ENCODE measurements at places on chromosomes 5 and 9. TPM values are rescaled to one million over a fixed set of nuclear protein-coding genes. Genes with fewer than 3 reads are reported as not detected.

- H3K27me3 ChIP-seq, result no peaks in the 10 kb centered on the region
- no peaks in the 10 kb centered on the region for H3K36me3 ChIP-seq
- no peak overlapping the region for H3K4me3 ChIP-seq
- no peak for DNase-seq
- H3K27ac ChIP-seq, result no peak overlapping the region
Measured at GRCh38 chr9:127667127-127667844, 39.5 kb upstream of the CFAP157 start.

GRCh38 chr5:88736494-88736893 lies 146.5 kb downstream of the MEF2C start:
- DNase-seq, result no peak
- H3K4me1 ChIP-seq, result peaks cover 3% of the 10 kb centered on the region
- H3K36me3 ChIP-seq, result no peaks in the 10 kb centered on the region
- H3K27ac ChIP-seq, result no peak overlapping the region
- H3K27me3 ChIP-seq, result peaks cover 20% of the 10 kb centered on the region
- no peak overlapping the region for H3K4me3 ChIP-seq

- H3K4me3 ChIP-seq, result no peak overlapping the region
- no peak for DNase-seq
- H3K36me3 ChIP-seq, result no peaks in the 10 kb centered on the region
Measured at GRCh38 chr5:126538579-126538978, 56.4 kb downstream of the ALDH7A1 start.

DNA sequence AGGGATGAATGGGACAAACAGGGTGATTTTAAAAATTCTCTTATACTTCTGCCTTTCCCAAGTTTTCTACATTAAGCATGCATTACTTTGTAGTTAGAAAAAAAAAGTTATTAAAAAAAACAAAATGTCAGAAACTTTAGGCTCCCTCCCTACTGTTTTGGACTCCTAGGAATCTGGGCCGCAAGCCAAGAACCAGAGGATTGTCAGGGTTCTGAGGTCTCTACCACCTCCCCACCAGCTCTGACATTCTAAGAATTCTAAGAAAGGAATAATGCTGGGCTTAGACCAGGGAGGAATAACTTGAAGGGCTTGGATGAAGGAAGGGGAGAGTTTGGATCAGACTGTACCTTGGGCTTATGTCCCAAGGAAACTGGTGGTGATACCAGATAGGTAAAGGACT lies 1.1 kb upstream of the ARHGEF39 start:
- H3K4me1 ChIP-seq, result peaks cover 35% of the 10 kb centered on the region
- H3K27ac ChIP-seq, result no peak overlapping the region
- peak overlapping the region; percentile 75 for H3K4me3 ChIP-seq
- H3K27me3 ChIP-seq, result no peaks in the 10 kb centered on the region

DNA sequence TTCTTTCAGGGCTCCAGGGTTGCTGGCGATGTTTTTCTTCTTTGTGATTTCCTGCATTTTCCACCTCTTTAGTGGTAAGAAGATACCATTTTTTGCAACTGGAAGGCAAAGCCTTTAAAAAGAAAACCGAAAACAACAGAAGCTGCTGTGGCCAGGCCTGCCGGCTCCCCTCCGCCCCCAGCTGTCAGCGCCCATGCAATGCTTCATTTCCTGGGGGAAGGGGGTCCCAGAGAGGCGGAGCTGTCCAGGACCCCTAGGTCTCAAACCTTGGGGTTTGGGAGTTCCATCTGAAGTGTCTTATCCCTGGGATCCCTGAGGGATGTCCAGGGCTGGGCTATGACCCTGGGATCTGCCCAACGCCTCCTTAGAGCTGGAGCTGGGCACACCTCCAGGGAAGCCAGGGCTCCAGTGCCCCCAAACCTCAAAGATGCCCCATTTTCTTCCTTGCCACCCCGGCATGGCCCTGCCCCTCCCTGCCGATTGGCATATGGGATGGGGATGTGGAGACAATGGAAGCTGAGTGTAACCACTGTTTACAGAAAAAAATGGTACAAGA lies 257.2 kb upstream of the MVB12B start:
- no peak overlapping the region for H3K4me3 ChIP-seq
- no peak overlapping the region for H3K27ac ChIP-seq
- peaks cover 12% of the 10 kb centered on the region for H3K27me3 ChIP-seq
- H3K36me3 ChIP-seq, result no peaks in the 10 kb centered on the region
- DNase-seq, result no peak
- no peaks in the 10 kb centered on the region for H3K4me1 ChIP-seq

DNA sequence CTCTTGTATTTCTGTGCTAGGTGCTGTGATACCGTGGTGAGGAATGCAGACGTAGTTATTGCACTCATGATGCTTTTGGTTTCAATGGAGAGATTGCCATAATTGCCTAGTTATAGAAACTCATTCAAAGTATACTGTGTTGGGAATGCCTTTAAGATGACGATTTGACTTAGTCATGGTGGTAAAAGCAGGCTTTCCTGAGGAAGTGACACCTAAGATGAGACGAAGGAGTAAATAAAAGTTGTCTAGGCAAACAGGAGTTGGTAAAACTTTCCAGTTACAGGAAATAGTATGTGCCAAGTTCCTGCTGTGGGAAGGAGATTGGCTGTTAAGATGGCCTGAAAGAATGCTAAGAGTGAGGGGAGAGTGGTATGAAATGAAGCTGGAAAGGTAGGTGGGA lies 48.1 kb downstream of the FOCAD start:
- no peak overlapping the region for H3K27ac ChIP-seq
- H3K4me3 ChIP-seq, result no peak overlapping the region
- peaks cover 7% of the 10 kb centered on the region for H3K4me1 ChIP-seq

GRCh38 chr9:87973730-87974292 lies 522 bp downstream of the CDK20 start:
- H3K27ac ChIP-seq, result peak overlapping the region; percentile 58
- no peaks in the 10 kb centered on the region for H3K27me3 ChIP-seq

GRCh38 chr5:172561151-172561550 lies 79.9 kb upstream of the NEURL1B start:
- H3K4me1 ChIP-seq, result no peaks in the 10 kb centered on the region
- H3K36me3 ChIP-seq, result no peaks in the 10 kb centered on the region

GRCh38 chr5:173056783-173057061 lies 570 bp downstream of the CREBRF start:
- peaks cover 47% of the 10 kb centered on the region for H3K4me1 ChIP-seq
- peak; percentile 90 for DNase-seq
- H3K36me3 ChIP-seq, result no peaks in the 10 kb centered on the region

DNA sequence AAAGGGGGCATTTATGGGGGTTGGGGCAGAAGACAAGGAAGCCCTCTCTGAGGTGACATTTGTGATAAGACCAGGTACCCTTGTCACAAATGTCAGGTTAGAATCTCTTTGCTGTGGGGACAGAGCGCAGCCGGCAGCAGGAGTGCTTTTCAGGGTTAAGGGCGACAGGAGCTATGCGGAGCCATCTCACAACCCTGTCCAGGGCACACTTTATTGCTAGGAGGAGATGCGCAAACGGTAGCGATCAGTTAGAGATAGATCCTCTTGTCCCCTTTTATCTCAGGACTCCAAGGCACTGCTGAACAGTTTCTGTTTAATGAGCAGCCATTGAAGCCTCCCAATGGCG lies 438 bp upstream of the LAMC3 start:
- H3K4me3 ChIP-seq, result peak overlapping the region; percentile 53
- H3K27me3 ChIP-seq, result peaks cover 15% of the 10 kb centered on the region
- no peak overlapping the region for H3K27ac ChIP-seq
- no peak for DNase-seq

DNA sequence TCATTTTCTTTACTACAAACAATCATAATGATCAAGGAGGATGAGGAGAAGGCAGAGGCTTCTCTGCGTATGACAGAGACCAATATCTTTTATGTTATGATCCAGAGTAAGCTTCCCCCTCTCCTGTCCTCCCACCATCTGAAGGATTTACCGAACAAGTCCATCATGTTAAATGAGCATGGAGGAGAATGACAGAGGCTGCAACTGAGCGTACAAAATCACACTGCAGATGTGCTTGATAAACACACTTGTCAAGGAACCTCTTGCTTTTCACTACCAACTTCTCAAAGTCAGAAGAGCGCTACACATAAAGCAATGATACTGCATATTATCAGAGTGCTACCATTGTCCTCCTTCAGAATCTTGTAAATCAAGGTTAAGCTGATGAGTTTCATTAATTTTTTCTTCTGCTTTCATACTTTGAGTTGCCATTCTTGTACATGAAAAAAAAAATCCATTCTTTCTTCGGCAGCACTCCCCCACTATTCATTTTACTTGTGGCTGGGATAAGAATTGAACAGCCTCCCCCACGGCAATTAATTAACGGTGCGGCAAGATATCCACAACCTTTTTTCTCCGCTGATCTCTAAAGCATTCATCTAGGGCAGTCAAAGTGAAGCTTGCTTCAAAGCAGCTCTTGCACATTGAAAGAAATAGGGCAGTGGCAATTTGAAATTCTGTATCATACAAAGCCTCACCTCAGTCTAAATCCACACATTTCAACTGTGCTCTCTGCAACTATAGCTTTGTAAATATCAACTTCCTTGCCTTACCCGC lies 673.9 kb upstream of the DMAC1 start:
- no peaks in the 10 kb centered on the region for H3K4me1 ChIP-seq
- no peaks in the 10 kb centered on the region for H3K27me3 ChIP-seq
- no peak overlapping the region for H3K4me3 ChIP-seq
- no peaks in the 10 kb centered on the region for H3K36me3 ChIP-seq

- H3K27ac ChIP-seq, result peak overlapping the region; percentile 97
- peaks cover 64% of the 10 kb centered on the region for H3K4me1 ChIP-seq
- no peak overlapping the region for H3K4me3 ChIP-seq
- peaks cover 36% of the 10 kb centered on the region for H3K36me3 ChIP-seq
- no peaks in the 10 kb centered on the region for H3K27me3 ChIP-seq
- no peak for DNase-seq
Measured at GRCh38 chr5:6736106-6736505, 22.9 kb downstream of the TENT4A start.

DNA sequence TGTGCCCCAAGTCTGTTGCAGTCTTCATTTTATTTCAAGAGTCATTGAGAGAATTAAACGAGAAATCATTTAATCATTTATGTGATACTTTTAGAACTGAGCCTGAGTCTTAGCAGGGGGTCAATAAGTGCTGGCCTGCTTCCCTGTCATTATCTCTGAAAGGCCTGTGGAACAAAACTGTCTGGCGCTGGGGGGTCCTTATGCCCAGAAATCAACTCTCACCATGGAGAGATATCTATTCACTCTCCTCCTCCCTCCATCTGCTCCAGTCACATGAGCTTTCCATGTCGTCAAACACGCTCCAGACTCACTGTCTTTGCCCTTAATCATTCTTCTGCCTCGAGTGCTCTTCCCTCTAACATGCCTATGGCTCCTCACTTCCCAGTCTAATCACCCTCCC lies 136.8 kb downstream of the ESM1 start:
- DNase-seq, result no peak
- no peaks in the 10 kb centered on the region for H3K4me1 ChIP-seq
- no peak overlapping the region for H3K27ac ChIP-seq
- no peaks in the 10 kb centered on the region for H3K36me3 ChIP-seq
- H3K4me3 ChIP-seq, result no peak overlapping the region
- H3K27me3 ChIP-seq, result peaks cover 10% of the 10 kb centered on the region

DNA sequence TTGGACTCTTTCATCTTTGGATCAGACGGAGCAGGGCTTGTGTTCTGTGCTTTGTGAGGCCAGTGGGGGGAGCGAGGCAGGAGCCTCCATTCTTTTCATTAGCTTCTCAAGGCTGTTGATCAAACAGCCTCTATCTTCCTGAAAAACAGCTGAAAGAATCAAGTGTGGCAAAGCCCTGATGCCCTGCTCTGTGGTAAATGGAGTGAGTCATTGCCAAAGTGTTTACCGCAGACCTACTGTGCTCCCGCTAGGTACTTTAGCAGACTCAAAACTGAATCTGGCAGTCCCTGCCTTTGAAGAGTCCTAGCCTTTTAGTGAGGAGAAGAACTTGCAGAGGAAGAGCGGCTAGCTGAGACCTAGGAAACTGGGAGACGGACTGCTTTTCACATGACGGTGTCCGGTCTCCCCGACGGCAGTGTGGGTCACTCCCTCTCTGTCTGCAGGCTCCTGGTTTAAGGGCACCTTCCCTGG lies 3.3 kb downstream of the ANKRD33B start:
- H3K27ac ChIP-seq, result no peak overlapping the region
- H3K4me1 ChIP-seq, result peaks cover 19% of the 10 kb centered on the region
- peaks cover 9% of the 10 kb centered on the region for H3K27me3 ChIP-seq
- peak overlapping the region; percentile 30 for H3K4me3 ChIP-seq
- DNase-seq, result no peak
- peaks cover 3% of the 10 kb centered on the region for H3K36me3 ChIP-seq

DNA sequence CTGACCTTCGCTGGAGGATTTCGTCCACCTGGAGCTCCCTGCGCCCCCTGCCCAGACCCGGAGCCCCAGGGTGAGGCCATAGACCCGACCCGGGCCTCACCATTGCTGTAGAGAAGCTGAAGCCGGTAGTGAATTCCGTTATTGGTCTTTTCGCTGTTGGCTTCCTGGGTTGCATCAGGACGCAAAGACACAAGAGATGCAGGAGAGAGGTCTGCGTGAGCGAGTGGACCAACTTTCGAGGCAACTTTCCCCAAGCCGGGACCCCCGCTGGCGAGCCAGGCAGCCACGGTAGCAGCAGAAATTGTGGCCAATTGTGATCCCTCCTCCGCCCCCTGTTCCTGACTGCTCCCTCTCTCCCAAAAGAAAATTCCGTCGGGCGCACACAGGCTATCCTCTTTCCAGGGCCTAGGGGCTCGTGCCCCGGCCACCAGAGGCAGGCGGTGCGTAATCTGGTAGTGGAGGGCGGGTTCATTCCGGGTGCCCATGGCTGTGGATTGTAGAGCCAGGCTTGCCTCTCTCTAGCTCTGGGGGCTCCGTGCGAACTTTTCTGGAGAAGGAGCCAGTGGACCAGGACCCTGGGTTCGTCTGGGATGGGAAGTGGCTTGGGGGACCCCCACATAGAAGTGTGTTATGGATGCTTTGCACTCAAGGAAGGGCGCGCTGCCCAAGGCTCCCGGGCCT lies 3.3 kb downstream of the EBF1 start:
- H3K4me1 ChIP-seq, result peaks cover 33% of the 10 kb centered on the region
- no peak overlapping the region for H3K4me3 ChIP-seq
- peaks cover 38% of the 10 kb centered on the region for H3K27me3 ChIP-seq
- H3K36me3 ChIP-seq, result no peaks in the 10 kb centered on the region
- no peak for DNase-seq
- no peak overlapping the region for H3K27ac ChIP-seq

DNA sequence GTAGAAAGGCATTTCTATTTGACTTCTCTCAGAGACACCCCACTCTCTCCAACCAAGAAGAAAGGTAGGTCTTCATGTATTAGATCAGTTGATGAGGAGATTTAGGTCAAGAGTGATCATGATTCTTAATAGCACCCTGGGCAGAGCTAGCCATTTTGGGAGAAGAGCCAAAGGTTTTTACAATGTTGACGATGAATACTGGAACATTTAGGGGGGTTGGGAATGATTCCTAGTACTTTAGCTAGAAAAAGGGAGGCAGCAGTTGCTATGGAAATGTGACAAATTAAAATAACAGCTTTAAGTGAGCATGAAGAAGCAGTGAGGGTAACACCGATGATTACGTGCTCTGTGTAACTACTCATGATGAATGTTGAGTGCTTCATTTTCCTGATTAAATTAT lies 9.5 kb upstream of the RPS23 start:
- DNase-seq, result no peak
- no peaks in the 10 kb centered on the region for H3K36me3 ChIP-seq
- H3K27me3 ChIP-seq, result no peaks in the 10 kb centered on the region
- no peak overlapping the region for H3K4me3 ChIP-seq
- no peak overlapping the region for H3K27ac ChIP-seq
- H3K4me1 ChIP-seq, result no peaks in the 10 kb centered on the region

The EQTN gene
- not detected for total RNA-seq

The EGFLAM gene
- not detected for total RNA-seq

The TICAM2 gene
- 0.87 TPM for total RNA-seq

The RHOBTB3 gene
- 3.3 TPM for total RNA-seq

The ENG gene
- total RNA-seq, result 13.9 TPM

The HRH2 gene
- 12.3 TPM for total RNA-seq

Measured in activated CD4-positive, alpha-beta T cell treated with anti-CD3 and anti-CD28 coated beads for 36 hours (primary cell).